ENCODE measurements at places on chromosomes 3 and 15. TPM values are rescaled to one million over a fixed set of nuclear protein-coding genes. Genes with fewer than 3 reads are reported as not detected.

GRCh38 chr3:71944482-71945065 lies 159.6 kb upstream of the PROK2 start:
- DNase-seq: no peak

DNA sequence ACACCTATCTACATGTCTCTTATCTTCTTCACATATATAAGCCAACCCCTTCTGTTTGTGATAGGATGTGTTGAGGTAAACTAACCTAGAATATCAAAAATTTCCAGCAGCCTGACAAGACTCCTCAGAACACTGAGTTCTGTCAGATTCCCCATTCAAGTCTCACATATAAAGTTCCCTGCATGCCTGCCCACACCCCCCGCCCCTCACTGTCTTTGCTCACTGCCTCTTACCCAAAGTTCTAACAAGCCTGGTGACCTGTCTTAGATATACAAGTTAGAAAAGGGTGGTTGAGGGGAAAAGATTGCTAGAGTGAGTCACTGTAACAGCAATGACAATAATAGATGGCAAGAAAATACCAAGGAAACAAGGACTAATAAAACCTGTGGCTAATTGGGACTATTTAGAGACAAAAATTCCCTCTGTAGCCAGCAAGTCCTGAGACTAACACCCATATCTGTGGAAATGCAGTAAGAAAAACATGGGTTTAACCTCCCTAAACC lies 40.1 kb downstream of the FBXO22 start:
- DNase-seq: no peak

Gene TYRO3
- 32.4 TPM for total RNA-seq

DNA sequence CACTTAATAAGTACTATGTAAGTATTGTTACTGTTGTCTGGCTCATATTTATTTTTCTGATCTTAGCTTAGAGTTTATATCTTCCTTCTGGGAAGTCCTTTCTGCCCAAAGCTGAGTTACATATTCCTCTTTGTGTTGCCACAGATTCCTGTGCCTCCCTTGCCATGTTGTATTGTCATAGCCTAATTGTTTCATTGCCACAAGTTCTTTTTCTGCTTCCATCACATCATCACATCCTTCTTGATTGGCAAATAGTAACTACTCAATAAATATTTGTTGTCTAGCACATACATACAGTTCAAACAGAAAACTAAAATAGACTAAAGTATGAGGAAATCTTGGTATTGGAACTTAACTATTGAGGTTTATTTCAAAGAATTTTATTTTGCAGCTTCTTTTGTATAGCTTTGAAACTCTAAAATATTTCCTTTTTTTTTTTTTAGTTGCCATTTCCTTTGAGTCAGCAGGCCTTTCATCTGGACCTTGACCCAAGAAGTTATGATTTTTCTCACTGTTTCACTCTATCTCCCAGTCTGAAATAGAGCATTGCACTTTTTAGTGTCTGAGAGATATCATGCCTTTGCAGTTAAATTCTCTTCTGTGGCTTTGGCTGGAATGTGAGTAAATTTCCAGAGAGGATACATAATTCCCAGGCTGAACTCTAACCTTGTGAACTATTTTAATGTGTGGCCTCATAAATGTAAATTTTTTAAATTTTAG lies 98.2 kb downstream of the ZNF609 start:
- no peak for DNase-seq

GRCh38 chr3:166243511-166243910 lies 406.3 kb upstream of the BCHE start:
- no peak for DNase-seq

Gene GPR15
- not detected for total RNA-seq

Gene NME9
- not detected for total RNA-seq

GRCh38 chr3:172065527-172065926 lies 26.1 kb downstream of the FNDC3B start:
- peak; percentile 20 for DNase-seq

Gene SEMA3F
- 45.7 TPM for total RNA-seq

GRCh38 chr3:191391861-191392808 lies 61.8 kb upstream of the UTS2B start:
- DNase-seq: no peak

Gene LMAN1L
- total RNA-seq: not detected

GRCh38 chr3:119950666-119951325 lies 143.5 kb downstream of the GSK3B start:
- DNase-seq: no peak

DNA sequence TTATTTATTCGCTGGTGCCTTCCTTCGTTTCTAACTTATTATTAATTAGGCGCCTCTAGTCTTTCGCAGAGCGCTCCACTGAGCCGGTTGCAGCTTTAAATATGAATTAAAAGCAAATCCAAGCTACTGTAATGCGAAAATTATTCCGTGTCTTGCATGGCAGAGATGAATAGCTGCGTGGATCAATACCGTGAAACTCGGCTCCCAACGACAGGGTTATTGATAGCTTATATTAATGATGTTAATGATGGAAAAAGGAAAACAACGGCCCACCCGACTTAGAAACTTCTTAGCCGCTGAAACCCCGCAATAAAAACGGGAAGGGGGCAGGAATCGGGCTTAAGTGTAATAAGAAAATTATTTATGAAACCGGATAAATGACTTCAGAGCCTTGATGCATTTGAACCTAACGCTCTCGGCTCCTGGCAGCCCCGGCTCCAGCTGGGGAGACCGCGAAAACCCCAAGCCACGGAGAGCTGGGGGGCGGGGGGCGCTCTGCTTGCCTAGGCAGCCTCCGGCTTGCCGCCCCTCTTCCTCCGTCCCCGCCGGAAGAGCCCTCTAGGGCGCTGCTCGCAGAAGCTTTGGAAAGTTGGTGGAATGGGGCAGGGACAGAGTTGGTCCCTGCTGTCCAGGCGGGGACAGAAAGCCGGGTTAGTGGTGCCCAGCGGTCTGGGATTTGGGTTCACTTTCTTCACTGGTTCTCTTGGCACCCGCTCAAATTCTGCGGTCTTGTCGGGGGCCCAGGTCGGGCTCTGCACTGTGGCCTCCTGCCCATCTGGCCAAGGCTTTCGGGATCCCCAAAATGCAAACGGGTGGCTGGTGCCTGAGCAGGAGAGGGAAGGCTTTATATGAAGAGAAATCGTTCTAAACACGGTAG lies 7.7 kb upstream of the ONECUT1 start:
- DNase-seq: no peak

- DNase-seq: no peak
Measured at GRCh38 chr3:30324587-30324986, 281.8 kb upstream of the TGFBR2 start.

GRCh38 chr3:27357665-27358258 lies 11.4 kb downstream of the NEK10 start:
- DNase-seq: peak; percentile 50

- DNase-seq: no peak
Measured at GRCh38 chr3:110946810-110947209, 124.8 kb upstream of the NECTIN3 start.

GRCh38 chr15:72078887-72079286 lies 39.1 kb downstream of the MYO9A start:
- DNase-seq: no peak

DNA sequence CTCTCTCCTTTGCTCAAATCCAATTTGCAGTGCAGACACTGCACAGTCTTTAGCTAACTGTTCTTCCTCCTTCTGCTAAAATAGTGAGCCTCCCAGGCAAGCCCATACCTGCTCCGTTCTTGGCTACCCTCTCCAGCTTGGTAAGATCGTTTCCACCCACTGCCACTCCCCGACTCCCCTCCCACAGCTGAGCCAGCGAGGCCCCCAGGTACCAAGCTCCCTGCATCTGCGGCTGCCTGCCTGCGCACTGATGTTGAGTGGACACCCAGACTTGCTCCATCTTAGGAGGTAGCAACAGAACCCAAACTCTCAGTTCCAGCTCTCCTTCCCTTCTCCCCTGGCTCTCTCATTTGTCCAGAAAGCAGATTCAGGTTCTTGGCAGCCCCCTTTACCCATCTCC lies 7.9 kb upstream of the TNK2 start:
- DNase-seq: no peak

DNA sequence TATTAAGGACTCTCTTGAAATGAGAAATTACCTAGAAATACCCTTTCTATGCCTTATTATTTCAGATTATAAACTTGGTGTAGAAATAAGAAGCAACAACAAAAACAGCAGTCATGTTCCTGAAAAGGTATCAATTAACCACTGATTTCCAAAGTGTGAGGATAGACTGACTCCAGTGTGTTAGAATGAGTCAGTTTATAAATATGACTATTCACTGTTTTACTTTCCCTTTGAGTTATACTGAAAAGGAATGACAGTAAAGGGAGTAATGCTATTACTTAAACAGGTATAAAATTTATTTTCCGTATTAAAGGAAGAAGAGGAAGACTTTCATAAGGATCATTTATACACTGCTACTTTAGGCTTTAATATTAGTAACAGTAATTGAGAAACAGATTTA lies 12.9 kb downstream of the GMNC start:
- no peak for DNase-seq

Gene SNTN
- total RNA-seq: not detected

Gene SH2D7
- total RNA-seq: not detected

DNA sequence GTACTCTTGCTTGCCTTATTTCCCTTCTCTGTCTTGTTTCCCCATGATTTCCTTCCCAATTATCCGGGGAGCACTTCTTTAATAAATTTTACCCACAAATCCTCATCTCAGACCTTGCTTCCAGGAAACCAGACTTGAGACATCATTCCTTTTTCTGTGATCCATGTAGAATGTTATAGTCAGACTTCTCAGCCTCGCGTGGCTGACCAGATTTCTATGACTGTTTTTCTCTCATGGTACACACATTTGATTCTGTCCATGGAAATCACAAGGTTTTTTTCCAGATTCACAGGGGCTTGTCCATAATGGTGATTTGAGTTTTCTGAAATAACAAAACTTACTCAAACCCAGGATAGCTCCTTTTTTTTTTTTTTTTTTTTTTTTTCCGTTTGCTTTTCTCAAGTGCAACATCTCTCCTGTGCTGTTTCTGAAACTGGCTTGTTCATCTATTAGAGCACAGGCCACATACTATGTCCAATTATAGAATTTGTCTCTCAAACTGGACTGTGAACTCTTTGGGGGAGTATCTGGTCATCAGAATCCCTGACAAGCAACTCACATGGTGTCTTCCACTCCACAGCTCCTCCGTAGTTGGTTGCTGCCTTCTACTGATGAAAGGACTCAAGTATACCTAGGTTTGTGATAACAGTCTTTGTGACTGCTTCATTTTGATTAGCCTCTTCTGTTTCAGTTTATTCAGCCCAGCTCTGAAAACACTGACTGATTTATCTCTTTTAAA lies 50.8 kb downstream of the RBMS3 start:
- DNase-seq: no peak

DNA sequence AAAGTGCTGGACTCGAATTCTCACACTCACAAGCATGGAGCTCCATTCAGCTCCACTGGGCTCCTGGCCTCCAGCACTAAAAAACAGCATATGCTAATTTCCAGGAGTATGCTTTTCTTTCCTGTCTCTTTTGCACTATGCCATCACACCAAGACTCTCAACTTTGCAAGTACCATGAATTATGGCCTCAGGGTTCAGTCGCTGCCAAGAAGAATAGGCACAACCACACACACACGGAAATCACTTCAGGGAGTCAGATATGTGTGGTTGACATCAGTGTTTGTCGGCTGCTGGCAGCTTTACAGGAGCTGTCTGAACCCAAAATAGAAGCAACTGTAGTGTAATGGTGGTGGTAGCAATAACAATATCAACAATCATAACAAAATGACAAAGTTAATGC lies 305.0 kb upstream of the SLCO3A1 start:
- no peak for DNase-seq

Gene OR5H6
- not detected for total RNA-seq

Gene PRKCD
- total RNA-seq: 5.5 TPM

Gene XIRP1
- not detected for total RNA-seq

GRCh38 chr15:75104804-75105557 lies 81.6 kb downstream of the PPCDC start:
- DNase-seq: peak; percentile 98

DNA sequence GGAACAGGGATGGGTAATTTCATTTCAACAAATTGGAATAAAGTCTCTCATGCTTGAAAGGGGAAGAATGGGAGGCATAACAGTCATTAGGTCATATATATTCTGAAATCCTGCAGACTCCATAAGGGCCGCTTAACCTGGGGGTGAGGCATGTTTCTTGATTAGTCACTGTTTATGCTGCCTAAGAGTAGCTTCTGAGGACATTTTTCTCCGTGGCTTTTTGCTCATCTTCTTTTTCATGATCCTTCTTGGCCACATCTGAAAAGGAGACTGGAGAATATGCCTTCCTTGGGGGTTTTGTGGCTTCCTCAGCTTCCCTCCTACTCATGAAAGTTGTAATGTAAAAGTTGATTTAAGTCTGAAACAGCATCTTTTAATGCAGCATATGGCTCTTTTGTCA lies 20.0 kb upstream of the CFAP20DC start:
- no peak for DNase-seq

Gene CCDC174
- 7.6 TPM for total RNA-seq

DNA sequence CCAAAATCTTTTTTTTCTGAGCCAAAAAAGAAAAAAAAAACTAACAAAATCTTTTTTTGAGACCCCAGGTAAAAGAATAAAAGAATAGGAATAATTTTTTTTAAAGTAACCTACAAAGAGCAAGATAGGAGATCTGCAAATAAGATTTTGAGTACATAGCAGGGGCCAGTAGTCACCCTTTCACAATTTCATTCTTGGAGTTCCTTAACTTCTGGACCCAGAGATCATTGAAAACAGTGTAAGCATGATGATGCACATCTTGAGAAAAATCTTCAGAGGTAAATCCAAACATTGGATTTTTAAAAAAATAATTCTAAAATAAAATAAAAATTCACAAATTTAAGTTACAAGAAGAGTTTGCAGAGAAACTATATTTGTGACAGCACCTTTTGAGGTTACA lies 18.8 kb downstream of the TFRC start:
- no peak for DNase-seq

DNA sequence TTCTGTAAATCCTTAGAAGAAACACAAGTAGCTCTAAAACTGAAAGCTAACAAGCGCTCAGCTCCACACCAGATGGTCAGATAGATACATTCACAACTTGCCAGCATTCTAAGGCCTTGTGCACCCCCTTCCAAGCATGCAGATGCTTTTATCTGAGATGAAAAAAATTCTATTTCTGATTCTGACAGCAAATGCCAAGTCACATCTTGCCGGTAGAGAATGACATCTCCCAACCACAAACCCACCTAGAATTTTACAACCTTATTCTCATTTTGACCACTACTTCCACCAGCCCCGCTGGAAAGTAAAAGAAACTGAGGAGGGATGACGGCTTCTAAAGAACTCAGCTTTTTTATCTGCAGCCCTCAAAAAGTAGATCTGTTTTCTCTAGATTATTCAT lies 57.7 kb downstream of the SUMF1 start:
- no peak for DNase-seq

DNA sequence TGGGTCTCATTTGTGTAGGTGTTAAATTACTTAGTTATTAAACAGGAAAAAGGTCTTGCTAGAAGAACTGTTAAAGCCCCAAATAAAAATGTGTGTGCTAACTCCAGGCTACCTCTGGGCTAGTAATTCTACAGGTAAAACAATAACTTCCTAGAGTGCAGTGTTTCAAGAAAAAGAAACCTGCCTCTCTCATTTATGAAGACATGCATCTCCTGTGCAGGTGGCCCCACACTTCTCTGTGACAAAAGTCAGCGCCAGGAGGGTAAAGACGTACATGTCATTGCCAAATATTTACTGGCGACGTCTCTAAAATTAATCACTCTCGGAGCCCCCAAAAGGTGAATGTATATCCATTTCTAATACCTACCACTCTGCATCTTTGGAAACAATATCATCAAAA lies 131.7 kb downstream of the FOXP1 start:
- DNase-seq: no peak

GRCh38 chr3:47568901-47569300 lies 9.8 kb downstream of the CSPG5 start:
- DNase-seq: no peak

Gene SEMA6D
- total RNA-seq: 0.35 TPM
